GM03348 (cell line): ENCODE measurements at places on chromosomes 12 and 14.

DNA sequence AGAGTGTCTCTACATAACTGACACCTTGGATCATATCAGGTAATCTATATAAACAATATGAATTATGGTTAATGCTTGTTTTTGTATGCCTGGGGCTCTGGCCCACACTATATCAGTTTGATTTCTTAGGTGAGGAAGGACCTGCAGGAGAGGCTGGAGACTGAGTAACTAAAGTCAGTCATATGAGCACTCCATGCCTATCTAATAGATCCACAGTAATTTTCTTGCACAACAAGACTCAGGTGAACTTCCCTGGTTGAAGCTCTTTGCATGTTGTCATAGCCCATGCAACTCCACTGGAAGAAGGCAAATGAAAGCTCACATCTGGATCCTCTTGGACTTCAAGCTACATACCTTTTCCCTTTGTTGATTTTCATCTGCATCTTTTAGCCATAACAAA, 62.3 kb downstream of the CDK17 start:
- no peak for DNase-seq

DNA sequence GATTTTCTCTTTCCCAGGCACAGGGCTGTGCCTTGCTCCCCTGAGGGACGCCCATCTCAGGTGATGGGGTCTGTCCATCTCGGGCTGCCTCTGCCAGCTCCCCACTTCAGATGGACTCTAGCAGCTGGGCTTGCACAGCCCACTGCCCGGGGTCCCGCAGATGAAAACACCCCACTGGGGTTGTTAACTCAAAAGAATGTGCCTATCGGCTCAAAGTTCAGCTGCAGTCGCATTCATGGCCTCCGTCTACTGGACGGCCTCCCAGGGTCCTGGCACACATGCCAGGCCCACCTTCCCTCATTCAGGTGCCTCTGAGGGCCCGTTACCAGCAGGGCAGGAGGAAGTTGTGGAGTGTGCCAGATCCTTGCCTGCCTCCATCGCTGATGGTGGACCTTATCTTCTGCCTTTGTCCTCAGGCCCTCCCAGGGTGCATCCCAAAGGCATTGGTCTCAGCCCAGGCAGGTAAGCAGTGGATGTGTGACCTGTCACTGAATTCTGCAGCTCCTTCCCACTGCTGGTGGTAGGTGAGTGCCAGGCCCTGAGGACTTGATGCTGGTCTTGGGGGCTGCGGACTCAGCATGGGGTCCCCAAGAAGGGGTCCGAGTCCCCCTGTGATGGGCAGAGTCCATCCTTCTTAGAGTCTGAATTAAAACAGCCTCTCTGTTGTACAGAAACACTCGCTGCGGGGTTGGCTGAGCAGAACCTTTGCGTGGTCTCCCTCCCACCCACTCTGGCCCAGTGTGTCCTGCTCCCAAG, 324.6 kb upstream of the DIO3 start:
- no peak for DNase-seq

DNA sequence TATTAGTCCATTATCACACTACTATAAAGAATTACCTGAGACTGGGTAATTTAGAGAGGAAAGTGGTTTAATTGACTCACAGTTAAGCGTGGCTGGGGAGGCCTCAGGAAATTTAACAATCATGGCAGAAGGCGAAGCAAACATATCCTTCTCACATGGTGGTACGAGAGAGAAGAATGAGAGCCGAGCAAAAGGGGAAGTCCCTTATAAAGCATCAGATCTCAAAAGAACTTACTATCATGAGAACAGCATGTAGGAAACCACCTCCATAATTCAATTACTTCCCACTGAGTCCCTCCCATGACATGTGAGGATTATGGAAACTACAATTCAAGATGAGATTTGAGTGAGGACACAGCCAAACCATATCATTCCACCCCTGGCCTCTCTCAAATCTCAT, 422.6 kb downstream of the MDGA2 start:
- no peak for DNase-seq

DNA sequence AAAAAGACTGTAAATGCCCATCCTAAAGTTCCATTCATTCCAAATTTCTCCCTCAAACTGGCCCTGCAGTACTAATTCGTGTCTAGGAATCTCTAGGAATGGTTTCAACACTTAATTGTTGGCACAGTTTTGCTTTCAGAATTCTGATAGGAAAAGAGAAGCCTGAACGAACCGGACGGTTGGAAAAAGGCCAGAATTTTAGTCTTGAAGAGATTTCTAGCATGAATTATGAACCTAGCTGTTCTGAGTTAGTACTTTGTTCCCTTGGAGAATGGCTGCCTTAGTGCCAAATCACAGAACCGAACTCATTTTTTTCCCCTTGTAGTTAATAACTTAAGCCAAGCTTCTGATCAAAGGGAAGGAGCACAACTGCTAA, 262.6 kb downstream of the ADAMTS20 start:
- no peak for DNase-seq

- peak; percentile 50 for DNase-seq
Measured at GRCh38 chr12:116591855-116592637, 32.9 kb downstream of the MAP1LC3B2 start.

GRCh38 chr14:100640471-100641273, 53.5 kb upstream of the BEGAIN start:
- no peak for DNase-seq

GRCh38 chr14:99047441-99048031, 224.5 kb downstream of the BCL11B start:
- no peak for DNase-seq

DNA sequence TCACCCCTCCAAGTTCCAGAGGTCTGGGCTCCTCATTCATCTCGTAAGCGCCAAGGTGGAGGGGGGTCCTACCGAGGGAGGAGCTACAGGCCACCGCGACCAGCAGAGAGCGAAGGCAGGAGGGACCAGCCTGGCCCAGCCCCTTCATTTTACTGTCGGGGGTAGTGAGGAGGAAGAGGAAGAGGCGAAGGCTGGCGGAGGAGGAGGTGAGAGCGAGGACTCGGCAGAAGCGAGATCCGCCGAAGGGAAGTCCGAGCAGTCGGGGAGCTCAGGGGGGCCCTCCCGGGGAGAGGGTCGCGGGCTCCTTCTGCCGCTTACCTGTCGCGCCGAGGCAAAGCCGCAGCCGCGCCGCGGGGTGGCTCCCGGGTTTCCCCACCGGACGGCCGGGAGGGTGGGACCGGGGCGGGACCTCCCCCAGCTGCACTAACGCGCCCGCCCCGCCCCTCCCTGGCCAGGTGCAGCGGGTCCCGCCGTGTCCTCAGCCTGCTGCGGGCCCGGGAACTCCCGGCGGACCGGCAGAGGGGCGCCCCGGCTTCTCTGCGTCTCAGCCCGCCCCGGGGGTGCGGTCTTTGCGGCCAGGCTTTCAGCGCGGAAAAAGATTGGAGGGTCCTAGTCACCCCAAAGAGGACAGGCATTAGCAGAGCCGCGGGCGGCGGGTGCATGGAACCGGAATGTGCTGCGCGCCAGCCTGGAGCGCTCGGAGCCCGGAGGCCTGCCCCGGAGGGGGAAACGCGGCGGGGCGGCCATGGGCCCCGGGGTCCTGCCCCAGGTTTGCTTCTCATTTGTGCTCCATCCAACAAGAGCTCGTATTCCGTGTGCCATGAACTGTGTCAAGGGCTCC, at the start of gene GALNT6:
Gene GALNT6, minus strand, starts transcription at position 124 of the 841 bp plus-strand sequence. CDS start 11,625 bp downstream, outside the sequence.
- DNase-seq = peak; percentile 70

DNA sequence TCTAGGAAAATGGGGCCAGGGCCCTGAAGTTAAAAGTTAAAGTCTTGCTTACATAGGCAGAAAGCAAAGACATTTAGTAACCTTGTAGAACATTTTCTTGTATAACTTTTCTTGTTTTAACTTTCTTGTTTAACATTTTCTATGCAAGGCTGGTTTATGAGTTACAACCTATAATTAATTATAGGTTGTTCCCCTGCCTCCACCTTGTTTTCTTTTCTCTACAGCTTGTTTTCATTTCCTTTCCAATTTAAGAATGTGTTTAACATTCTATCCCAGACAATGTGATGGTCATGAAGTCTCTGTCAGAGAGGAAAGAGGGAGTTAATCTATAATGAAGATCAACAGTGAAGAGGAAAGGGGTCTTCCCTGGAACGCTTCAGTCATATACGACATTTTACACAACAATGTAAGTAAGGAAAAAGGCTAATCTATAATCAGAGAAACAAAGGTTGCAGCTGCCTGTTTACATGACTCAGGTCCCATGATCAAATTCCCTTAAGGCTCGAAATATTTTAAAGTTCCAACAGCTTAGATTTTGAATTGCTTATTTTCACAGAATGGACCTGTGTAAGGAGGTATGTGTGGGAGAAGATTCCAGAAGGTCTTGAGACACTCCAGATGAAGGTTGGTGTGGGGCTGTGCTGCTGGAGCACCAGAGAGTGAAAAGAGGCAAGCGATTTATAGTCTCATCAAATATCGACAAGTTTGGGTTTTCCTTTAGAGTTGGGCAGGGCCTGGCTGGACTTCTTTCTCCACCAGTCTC, 34.2 kb upstream of the TCL1B start:
- DNase-seq = no peak

- no peak for DNase-seq
Measured at GRCh38 chr12:76186131-76186906, 101.8 kb upstream of the NAP1L1 start.

- DNase-seq = no peak
Measured at GRCh38 chr14:77918448-77918847, 118.5 kb downstream of the ADCK1 start.

DNA sequence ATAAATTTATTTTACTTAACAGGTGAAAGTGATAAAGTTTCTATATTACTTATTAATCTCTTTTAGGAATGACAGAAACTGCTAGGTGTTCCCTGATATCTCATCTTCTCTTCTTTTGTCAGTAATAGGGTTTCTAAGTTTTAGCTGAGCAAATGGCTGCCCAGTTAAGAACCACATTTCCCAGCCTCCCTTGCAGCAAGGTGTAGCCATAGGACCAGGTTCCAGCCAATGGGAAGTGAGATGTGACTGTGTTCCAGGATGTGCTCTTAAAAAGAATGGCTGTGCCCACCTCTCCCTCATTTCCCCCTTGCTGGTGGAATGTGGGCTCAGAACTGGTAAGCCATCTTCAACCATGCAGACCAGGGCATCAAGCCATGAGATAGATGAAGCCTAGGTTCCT, 165.6 kb downstream of the HELB start:
- DNase-seq = no peak

DNA sequence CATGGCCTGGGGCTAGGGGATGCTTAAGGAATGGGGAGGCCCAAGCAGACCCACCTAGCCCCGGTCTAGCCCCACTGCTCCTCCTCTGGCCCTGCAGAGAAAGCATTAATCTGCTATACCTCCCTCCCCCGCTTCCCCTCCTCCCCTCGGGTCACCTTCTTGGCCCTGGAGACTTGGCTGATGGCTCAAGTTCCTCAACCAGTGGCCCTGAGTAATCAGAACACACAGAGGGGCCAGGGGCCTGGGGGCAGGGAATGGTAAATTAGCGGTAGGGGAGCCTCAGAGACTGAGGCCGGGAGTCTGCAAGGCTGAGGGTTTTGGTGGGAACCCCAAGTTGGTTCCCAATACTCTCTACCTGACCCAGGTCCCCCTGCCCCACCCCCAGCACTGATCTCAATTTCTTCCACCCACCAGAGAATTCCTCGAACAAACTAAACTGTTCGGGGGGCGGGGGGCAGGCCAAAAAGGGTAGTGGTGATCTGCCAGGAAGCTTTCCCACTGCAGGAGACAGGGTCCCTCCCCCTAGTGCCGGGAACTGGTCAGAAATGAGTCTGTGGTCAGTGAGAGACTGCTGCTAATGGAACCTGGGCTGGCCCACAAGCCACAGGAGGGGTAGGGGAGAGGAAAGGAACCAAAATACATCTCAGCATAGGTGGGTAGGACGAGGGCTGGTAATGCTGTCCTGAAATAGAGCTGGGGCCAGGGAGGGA, 12.8 kb upstream of the SMARCD1 start:
- DNase-seq = no peak

GRCh38 chr12:87332987-87333726, 696.0 kb downstream of the C12orf50 start:
- no peak for DNase-seq

DNA sequence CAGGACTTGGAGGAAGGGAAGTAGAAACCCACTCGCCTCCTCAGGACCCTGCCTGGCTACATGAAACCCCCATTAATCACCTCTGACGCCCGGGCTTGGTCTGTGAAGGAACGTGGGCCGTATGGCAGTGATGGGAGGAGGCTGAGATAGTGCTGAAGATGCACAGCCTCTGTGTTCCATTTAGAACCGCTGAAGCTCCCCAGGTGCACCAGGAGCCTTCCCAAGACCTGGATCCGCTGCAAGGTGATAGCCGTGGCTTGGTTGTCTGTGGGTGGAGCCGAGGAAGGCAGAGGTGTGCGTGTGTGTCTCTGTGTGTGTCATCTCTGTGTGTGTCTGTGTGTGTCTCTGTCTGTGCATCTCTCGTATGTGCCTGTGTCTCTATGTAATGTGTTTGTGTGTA, 293.1 kb downstream of the CACNA1C start:
- no peak for DNase-seq

DNA sequence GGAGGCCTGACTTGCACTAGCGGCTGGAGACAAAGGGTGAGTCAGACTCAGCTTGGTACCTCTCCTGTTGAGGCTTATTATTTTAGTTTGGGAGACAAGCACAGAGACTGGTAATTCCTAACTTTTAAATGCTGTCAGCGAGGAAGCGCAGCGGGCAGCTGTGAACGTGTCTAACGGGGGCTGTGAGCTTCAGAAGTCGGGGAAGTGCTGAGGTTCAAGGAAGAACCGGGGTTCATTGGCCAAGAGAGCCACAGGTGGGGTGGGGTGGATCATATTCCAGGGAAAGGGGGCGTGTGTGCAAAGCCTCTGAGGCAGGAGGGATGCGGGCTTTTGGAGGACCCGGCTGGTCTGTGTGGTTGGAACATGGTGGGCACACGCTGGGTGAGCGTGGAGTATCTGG, 36.1 kb upstream of the ADGRD1 start:
- DNase-seq = no peak

GRCh38 chr12:6866163-6866919, 990 bp upstream of the TPI1 start:
- DNase-seq = no peak

DNA sequence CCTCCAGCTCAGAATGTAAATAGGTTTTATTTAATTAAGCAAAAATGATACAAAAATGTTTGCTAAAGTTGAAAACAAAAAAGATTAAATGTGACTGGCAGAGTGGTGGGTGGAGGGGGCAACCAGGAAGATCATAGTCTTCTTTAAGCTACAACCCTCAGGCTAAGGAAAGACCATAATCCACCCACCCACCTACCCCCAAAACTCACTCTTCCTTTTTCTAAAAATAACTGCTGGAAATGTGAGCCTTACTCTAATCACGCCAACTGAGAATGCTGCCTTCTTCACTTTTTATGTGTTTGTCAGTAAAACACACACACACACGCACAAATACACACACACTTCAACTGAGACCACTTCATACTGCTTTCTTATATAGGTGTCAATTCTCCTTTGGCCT, 230.0 kb upstream of the EGLN3 start:
- no peak for DNase-seq

DNA sequence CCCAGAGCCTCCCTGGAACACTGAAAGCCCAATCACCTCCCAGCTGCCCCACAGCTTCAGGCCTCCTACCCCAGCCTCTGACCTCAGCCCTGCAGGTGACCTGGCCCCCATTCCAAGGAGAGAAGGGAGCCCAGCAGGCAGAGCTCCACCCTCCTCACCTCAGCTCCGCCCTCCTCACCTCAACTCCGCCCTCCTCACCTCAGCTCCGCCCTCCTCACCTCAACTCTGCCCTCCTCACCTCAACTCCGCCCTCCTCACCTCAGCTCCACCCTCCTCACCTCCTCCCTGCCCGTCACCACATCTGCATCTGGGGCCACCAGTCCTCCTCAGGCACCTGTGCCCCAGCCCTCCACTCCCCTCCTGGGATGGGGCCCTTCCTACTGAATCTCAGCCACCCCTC, 112.2 kb upstream of the SFSWAP start:
- no peak for DNase-seq
